ENCODE measurements at places on chromosomes 5 and 9.

DNA sequence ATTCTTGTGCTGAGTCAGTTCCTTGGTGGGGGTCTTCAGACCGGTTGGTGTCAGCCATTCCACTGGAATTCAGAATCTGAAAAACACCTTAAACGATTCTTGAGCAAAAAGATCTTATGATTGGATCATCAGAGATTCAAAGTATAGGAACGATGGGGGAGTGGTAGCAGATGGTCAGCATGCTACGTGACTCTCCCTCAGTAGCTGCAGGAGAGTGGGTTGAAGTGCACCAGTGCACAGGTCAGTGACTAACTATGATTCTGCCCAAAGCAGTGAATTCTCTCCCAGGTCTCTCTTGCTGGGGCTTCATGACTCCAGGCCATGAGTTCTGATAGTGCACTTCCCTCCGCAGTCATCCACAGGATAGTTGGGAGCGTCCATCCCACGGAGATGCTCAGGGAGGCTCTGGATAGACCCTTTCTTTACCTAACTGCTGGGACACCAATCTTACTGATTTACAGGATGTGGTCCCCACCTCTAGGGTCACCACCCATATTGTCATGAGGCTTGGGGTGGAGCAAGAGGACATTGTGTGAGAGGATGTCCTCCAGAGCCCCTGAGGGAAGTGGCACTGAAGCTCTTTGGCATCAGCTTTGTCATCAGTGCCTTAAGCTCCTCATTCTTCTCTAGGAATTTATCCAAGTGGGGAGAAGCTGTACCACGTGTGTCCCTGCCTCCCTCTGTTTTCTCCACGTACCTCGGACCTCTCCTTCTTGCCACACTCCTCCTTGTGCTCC, 62.0 kb downstream of the RASGRF2 start:
- DNase-seq = no peak

DNA sequence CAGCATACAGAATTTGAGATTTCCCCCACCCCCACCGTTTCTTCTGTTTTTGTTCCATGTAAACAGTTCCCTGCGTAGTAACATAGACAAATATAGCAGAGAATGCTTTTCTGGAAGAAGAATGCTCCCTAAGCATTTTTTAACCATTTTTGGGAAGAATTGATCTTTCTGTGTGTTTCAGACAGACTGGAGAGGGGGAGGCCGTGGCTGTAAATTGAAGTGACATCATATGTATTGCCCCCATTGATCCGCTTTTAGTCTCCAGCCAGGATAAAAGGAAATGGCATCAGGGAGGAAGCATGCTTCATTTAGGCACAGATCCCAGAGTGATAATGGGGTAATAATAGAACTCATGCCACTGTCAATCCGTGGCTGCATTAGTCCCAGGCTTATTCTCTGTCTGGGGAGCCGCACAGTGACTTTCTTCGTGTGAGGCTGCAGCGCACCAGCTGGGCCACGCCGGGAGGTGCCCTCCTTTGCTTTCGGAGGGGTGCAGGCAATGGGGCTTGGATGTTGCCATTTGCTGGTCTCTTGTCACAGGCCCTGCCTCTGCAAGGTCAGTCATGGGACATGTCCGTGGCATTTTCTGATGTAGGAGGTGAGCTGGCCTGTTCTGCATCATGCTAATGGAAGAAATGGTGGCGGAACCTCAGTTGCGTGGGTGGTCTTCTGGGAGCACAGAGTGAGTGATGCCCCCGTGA, 261.5 kb downstream of the FANCC start:
- peak; percentile 57 for DNase-seq

DNA sequence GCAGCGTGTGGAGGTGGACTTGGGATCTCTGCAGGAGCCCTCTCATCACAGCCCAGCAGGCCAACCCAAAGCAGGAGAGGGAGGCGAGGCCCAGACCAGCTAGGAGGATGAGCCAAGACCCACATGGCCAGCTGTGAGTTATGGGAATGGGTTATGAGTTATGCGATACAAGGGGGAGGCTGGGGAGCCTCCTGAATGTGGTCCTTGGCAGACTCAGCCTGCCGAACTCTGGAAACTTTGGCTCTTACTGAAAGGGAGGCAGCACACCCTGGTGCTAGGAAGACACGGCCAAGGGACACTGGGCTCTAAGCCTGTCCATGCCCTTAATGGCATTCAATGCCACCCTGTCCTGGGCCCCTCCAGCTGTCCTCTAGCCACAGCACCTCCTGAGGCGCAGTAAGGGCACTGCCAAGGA, 7.7 kb upstream of the VAV2 start:
- DNase-seq = no peak

DNA sequence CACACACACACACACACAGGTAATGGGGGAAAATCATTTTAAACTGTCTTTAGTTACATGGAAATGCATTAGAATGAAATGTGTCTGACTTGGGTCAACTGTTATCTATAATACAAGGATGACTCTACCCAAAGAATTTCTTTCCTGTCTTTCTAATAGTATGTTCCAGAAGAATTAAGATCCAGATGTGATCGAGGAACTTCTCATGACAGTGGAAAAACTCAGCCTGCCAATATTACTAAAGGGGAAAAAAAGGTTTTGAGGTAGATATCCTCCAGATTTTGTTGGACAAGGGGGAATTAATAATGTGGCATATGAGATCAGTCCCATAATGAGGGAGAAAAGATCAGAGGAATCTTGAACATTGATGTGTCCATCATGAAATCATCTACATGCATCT, 190.6 kb upstream of the MAP3K1 start:
- DNase-seq = no peak

DNA sequence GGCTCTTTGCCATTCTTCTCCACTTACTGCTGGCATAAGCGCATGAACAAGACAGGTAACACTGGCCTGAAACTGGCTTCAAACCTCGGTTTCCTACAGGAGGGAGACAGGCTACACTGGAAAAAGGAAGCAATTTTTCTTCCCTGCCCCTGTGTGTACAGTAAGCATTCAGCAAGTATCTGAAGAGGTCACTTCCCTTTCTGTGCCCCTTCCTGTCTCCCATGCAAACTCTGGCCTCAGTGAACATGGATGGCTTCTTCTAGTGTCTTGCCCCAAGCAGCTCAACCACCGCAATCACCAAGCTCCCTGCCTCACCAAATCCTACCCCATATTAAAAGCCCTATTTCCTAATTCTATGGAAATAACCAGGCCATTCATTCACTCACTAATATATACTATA, 42.4 kb downstream of the SERINC5 start:
- DNase-seq = no peak

DNA sequence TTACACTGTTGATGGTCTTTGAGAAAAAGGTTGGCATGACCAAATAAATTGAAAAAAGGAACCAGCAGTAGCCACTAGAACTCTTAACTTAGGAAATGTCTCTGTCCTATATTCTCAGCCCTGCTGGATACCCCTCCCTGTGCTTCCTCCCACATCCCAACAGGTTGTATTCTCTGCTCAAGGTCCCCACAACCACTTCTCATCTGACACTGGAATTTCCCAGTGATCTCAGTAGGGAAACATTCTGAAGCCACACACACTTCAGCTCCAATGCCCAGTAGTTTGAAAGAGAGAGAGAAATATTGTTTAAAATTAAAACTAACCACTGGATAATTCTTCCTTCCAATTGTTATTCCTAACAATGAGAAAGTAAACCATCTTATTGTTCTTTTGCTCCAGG, 30.0 kb upstream of the NREP start:
- no peak for DNase-seq

DNA sequence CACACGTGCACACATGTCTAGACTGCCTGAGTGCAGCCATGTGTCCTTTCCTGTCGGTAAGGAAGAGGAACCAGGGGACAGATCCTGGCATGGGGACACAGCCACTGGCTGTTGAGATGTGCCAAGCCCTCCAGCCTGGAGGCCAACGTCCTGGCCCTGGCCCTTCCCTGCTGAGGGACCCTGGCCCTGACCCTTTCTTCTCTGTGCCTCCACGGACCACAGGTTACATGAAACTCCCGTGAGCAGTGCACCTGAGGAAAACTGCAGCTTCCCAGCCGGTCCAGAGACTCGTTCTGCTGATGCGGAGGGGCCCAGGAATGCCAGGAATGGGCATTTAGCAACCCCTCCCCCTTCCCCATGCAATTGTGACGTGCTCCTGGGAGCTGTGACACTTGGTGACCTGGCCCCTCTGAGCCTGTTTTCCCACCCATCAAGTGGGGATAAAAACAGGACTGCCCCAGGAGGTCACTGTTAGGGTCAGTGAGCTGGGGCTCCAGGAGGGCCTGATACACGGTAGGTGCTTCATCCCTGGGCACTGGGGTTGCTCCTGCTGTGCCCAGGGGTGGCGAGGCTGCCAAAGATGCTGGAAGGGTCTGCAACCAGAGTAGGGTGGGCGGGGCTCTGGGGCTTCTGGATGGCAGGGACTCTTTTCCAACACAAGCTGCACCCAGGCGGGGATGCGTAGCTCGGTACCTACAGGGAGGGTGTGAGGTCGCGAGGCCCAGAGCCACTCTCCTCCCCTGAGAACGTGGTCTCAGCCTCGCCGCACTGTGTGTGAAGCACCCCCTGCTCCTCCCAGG, 151.5 kb downstream of the C9orf50 start:
- no peak for DNase-seq

- DNase-seq = no peak
Measured at GRCh38 chr9:2242831-2243330, 227.7 kb downstream of the SMARCA2 start.

DNA sequence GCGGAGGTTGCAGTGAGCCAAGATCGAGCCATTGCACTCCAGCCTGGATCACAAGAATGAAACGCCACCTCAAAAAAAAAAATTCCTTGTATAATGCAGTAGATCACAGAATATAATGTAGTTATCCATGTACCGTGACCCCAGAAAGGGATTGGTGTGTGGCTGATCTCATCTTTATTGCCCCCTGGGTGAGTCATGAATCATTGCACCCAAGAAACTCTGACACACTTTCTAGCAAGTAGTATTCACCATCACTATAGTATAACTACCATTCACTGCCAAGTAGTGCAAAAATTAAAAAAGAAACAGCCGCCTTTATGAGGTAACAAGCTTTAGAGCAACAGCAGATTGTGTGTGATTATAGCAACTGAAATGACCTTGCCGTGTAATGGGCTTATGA, 23.7 kb upstream of the ANKH start:
- no peak for DNase-seq

GRCh38 chr5:38316544-38317224, 58.3 kb downstream of the EGFLAM start:
- DNase-seq = no peak

- DNase-seq = no peak
Measured at GRCh38 chr5:98428806-98429205, 344.7 kb upstream of the RGMB start.

- DNase-seq = no peak
Measured at GRCh38 chr5:162801235-162801634, 636.2 kb upstream of the CCNG1 start.

DNA sequence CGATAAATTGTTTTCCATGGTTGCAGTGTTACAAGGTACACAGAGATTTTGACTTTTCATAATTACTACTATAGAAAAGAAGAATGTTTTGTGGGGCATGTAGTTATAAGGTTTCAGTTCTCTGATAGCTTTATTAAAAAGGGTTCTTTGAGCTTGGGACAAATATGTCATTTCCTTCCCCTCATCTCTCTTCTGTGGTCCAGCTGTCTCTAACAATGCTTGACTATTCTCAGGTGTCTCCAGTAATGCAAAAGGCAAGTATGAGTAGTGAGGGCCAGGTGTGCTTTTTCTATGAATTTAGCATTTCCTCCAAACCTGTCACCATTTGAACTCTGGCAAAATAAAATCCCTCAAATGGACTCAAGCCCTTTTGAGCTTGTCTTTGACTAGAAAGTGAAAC, 84.3 kb downstream of the SLF1 start:
- no peak for DNase-seq

- DNase-seq = no peak
Measured at GRCh38 chr5:81204205-81204604, 28.9 kb upstream of the CKMT2 start.

- no peak for DNase-seq
Measured at GRCh38 chr5:153831973-153832372, 206.7 kb downstream of the FAM114A2 start.

DNA sequence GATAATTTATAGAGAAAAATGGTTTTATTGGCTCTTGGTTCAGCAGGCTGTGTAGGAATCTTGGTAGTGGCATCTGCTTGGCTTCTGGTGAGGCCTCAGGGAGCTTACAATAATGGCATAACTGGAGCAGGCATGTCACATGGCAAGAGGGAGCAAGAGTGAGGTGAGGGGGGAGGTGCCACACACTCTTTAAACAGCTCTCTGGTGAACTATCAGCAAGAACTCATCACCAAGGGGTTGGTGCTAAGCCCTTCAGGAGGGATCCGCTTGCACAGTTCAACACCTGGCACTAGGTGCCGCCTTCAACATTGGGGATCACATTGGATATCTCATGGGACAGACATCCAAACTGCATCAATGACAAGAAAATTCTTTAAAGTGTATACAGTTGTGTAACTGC, 10.5 kb downstream of the GPBP1 start:
- DNase-seq = no peak

GRCh38 chr5:133687212-133688061, 75.1 kb upstream of the FSTL4 start:
- DNase-seq = no peak

GRCh38 chr5:43227655-43228054, 35.6 kb downstream of the NIM1K start:
- no peak for DNase-seq

DNA sequence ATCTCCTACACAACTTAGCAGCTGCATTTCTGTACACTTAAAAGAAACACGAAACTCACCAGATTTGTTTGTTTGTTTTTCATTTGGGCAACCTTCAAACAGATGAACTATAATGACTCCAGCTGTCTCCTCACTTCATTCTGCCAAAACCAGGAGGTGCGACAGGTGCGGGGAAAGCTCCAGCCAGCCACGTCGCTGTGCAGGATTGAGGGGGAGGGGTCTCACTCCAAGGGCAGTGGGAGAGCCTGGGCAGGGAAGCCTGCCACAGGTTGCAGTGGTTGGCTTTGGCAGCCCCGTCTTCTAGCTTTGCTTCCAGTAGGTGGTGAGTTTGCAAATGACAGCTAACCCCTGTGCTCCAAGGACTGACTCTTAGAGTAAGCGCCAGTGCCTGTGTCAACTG, 215.8 kb downstream of the CEMIP2 start:
- DNase-seq = peak; percentile 79

GRCh38 chr5:119411361-119412278, 40.7 kb upstream of the HSD17B4 start:
- peak; percentile 54 for DNase-seq

DNA sequence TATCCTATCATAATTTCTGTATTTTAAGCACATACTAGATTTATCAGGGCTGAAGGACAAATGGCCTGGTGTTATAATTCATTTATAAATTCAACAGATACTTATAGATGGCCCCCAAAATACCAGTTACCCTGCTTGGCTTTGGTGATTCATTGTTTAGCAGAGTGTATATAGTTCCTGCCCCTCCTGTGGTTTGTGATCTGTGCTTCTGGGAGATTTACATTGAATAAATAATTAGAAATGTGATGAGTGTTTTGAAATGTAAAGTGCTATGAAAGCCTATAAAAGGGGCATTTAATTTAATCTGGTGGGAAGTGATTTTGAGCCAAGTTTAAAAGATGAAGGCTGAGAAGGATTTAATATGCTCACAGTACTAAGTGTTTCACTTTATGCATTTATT, 36.7 kb upstream of the ZCCHC7 start:
- DNase-seq = no peak

GRCh38 chr9:79377339-79377855, 194.4 kb upstream of the TLE4 start:
- no peak for DNase-seq
